ENCODE measurements at places on chromosomes 11 and 22.

- no peak for DNase-seq
Observed at GRCh38 chr11:68043029-68043348, 4.2 kb downstream of the TCIRG1 start.

GRCh38 chr11:783581-784015 is 6.3 kb downstream of the CEND1 start:
- peak; percentile 19 for DNase-seq

GRCh38 chr11:125393331-125393730 is 102.7 kb downstream of the FEZ1 start:
- DNase-seq: no peak

- no peak for DNase-seq
Observed at GRCh38 chr11:35131886-35132285, 7.1 kb upstream of the CD44 start.

DNA sequence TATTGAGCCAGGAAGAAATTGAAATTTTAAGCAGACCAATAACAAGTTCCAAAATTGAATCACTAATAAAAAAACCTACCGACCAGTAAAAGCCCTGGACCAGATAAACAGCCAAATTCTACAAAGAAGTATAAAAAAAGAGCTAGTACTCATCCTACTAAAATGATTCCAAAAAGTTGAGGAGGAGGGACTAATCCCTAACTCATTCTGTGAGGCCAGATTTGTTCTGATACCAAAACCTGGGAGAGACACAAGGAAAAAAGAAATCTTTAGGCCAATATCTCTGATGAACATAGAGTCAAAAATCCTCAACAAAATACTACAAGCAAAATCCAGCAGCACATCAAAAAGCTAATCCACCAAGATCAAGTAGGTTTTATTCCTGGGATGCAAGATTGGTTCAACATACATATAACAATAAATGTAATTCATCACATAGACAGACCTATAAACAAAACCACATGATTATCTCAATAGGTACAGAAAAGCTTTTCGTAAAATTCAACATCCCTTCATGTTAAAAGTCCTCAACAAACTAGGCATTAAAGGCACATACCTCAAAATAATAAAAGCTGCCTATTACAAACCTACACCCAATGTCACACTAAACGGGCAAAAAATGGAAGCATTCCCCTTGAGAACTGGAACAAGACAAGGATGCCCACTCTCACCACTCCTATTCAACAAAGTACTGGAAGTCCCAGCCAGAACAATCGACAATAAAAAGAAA is 13.1 kb downstream of the OR52A5 start:
- no peak for DNase-seq

DNA sequence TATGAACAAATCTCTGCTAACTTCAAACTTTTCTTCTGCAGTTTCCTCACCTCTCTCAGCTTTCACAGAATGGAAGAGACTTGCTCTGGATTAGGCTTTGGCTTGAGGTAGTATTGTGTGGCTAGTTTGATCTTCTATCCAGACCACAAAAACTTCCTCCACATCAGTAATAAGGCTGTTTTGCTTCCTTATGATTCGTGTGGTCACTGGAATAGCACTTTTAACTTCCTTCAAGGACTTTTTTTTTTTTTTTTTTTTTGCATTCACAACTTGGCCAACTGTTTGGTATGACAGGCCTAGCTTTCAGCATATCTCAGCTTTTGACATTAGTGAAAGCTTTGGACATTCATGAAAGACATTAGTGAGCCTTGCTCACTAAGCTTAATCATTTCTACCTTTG is 47.5 kb upstream of the LRRC55 start:
- no peak for DNase-seq

- DNase-seq: no peak
Observed at GRCh38 chr11:74268456-74268855, 43.0 kb downstream of the P4HA3 start.

DNA sequence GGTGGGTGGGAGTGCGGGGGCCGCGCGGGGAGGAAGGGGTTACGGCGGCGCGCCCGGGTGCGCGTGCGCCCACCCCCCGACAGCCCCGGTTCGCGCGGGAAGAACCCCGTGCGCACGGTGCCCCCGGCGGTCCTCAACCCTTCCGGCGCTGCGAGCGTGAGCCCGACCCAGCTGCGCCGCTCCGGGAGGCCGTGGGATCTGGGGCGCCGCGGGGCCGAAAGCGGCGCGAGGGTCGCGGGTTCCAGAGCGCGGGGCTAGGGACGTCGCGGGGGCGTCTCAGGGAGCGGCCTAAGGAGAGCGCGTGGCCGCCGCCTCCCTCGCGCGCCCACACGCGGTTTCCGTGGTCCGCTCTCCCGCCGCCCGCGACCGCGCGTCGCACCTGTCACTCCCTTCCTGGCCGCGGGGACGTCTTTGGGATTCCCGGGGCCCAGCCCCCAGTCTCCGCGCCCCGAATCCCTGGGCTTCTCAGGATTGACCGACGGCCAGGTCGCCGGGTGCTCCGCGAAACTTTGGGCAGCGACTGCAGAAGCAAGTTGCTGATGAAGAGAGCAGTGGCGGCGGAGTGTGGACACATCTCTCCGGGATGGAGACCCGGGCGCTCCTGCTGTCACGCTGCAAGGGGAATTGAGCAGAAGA is 582 bp downstream of the SREBF2 start:
- DNase-seq: peak; percentile 60

DNA sequence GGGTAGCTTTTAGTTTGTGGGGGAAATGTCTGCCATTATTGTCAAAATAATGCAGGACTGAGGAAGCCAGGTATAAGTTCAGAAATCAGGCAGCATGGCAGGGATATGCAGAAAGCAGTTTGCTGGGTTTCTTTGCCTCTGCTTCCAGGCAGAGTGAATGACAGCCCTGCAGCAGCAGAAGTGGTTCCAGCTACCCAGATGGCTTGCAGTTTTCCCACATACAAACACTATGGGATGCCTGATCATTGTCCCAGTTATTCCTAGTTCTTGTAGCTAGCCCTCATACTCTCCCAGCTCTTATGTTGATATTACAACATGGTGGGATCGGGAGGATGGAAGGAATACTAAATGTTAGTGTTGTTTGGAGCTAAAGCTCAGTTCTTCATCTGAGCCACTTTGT is 2.8 kb upstream of the DIXDC1 start:
- no peak for DNase-seq

- DNase-seq: no peak
Observed at GRCh38 chr11:45500451-45500850, 165.0 kb downstream of the CHST1 start.

- no peak for DNase-seq
Observed at GRCh38 chr11:8786933-8787332, 104.3 kb downstream of the RPL27A start.

GRCh38 chr11:65132988-65133700 is 1.2 kb downstream of the SYVN1 start:
- DNase-seq: peak; percentile 40

- DNase-seq: no peak
Observed at GRCh38 chr11:116317212-116317611, 455.6 kb downstream of the BUD13 start.

DNA sequence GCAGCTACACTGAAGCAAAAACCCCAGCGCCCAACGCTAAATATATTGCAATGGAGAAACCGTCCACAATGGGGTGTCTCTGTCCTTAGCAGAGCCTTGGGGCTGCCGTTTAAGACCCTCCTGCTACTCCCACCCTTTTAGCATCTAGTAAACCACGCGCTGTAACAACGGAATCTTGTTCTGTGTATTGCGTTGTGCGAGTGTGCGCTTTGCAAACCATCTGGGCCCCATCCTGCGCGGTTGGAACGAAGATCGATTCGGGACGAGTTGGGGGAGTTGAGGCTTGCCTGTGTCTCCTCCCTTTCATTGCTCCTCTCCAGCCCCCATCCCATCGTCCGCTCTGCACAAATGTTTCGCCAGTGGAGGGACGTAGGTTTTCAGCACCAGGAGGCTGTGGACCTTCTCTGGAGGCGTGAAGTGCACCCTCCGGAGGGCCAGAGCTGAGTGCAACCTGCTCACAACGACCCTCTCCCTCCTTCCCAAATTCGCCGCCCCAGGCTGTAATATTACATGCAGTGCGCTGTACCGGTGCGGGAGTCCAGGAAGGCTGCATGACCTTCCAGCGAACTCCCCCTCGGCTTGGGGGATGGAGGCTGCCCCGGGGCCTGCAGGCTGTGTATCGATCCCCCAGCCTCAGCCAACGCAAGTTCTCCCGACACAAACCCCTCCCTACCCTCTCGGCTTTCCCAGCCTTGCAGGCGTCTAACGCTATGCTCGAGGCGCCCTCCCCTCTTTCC is 1.6 kb upstream of the KMT2A start:
- peak; percentile 35 for DNase-seq

GRCh38 chr11:73028611-73029010 is 113.5 kb downstream of the FCHSD2 start:
- no peak for DNase-seq

GRCh38 chr11:114228435-114229411 is 67.5 kb upstream of the NNMT start:
- no peak for DNase-seq

DNA sequence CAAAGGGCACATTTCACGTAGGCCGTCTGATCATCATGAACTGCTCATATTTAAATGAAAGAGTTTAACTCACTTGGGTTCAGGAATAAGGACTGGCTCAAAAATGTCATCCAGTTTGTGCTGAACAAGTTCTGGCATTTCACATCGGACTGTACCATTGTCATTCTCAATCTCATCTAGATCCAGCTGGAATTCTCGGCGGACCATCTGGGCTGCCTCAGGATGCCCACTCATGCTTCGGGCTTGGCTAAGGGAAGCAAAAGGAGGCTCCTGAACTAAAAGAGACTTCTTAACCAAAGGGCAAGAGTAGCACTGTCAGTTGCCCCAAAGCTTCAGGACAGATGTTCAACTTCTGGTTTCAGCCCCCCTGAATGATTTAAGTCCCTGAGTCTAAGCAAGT is 40.2 kb downstream of the F2 start:
- DNase-seq: no peak

- DNase-seq: no peak
Observed at GRCh38 chr11:34473603-34474169, 35.0 kb downstream of the CAT start.

DNA sequence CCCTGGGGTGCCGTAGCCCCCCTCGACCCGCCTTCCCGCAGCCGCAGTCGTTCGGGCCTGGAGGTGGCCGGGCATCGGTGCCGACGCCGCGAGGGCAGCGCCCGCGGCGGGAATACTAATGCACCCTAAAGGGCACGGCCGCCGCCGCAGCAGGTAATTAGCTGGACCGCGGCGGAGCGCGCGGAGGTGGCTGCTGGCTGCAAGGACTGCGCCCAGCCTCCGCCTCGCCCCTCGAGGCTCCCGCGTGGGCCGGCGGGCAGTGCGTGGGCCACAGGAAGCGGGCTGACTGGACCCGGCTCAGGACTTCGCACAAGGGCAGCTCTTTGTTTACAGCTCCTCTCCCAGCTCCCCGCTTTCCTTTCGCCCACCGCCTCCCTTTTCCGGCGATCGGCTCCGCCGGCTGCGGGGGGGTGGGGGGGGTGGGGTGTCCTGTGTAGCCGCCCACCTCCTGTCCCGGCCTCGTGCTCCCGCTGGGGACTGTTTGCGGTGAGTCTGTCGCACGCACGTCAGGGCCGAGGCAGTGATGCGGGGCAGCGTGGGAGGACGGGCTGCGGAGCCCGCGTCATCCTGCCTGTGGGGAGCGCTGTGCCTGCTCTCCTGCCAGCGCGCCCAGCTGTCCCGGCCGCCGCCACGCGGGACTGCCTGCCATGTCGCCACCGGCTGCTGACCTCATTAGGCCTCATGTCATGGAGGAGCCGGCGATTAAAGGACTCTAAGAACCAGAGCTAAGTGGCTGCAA is 53.2 kb downstream of the GRIK4 start:
- peak; percentile 10 for DNase-seq

DNA sequence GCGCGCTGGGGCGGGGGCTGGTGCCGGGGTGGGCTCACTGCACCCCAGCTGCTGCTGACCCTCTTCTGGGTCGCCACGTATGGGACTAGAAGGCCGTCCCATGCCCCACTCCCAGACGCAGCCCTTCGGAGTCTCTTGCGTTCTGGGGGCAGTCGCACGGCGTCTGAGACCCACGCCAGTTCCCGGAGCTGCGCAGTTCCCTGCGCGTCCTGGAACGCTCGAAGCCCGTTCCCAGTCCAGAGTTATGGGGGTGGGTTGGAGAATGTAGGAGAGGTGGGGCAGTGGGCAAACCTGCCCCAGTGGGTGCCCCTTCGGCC is 375 bp downstream of the LAYN start:
- no peak for DNase-seq

- no peak for DNase-seq
Observed at GRCh38 chr22:17770180-17771077, 3.8 kb downstream of the BID start.

DNA sequence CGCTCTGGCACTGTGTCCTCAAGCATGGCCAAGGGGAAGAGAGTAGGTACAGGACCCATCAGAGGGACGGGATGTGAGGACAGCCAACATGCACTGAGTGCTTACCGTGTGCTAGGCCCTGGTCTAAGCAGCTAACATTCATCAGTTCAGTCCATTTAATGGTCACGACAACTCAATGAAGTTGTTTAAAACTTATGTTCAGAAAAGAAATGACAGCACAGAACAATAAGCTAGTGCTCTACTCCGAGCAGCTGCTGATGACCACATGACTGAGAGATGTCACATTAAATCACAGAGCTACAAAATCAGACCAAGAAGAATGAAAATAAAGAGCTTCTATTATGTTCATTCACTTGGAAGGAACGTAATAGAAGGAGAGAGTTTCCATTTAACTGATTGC is 26.3 kb downstream of the PRDM10 start:
- no peak for DNase-seq

GRCh38 chr11:134340354-134340964 is 8.7 kb downstream of the GLB1L2 start:
- no peak for DNase-seq

- DNase-seq: no peak
Observed at GRCh38 chr11:65366340-65366773, 11.8 kb downstream of the TIGD3 start.

DNA sequence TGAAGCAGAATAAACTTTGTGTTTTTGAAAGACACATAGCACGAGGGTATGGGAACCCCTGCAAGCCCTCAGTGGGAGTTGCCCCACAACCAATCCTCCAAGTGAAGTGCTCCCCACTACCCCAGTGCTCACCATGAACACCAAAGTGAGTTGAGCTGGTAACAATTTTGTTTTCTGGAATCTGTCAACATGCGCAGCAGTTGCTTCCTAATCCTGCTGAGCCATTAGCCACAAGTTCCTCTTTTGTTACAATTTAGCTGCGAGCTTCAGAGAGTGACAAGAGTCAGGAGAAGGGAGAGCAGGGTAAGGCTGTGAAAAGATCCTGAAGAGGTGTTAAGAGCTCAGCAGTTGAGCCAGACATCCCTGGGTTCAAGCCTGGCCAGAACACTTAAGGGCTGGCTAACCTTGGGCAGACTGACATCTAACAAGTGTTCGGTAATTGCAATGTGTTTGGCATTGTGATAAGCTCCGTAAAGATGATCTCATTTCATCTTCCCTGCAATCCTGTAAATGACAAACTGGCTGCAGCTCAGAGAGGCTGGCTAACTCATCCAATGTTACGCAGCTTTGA is 24.1 kb upstream of the ASPHD2 start:
- no peak for DNase-seq

GRCh38 chr22:33842421-33843094 is 77.7 kb downstream of the LARGE1 start:
- DNase-seq: no peak

- DNase-seq: no peak
Observed at GRCh38 chr11:68313574-68314202, 1.3 kb downstream of the LRP5 start.

All from stimulated activated naive CD4-positive, alpha-beta T cell treated with Interleukin-2 at 50 U/mL for 16 hours (primary cell).